ENCODE measurements at places on chromosomes 3 and 15. TPM values are rescaled to one million over a fixed set of nuclear protein-coding genes. Genes with fewer than 3 reads are reported as not detected.

DNA sequence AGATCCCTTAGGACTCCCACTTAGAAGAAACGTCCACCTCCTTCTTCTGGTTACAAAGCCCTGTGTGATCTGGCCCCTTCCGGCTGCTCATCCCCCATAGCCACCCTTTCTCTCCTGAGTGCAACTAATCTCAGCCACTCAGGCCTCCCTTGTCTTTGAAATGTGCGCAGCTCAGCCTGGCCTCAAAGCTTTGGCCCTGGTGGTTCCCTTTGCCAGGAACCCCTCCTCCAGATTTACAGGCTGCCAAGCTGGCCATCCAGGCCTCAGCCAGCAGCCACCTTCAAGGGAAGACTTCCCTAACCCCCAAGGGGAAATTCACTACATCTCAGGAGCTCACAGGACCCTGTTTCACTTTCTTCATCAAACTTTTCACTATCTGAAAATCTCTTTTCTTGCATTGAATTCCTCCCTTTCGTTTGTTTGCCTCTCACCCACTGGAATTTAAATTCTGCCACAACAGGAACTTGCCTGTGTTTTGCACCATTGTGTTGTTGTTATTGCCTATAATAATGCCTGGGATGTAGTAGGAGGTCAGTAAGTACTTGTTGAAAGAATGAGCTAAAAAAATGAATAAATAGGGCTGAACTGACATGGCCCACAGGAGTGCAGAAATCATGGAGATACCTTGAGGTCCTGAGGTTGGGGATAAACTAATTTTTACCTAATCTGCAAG, 109.5 kb upstream of the PFN2 start:
- DNase-seq: no peak
- no peak overlapping the region for H3K27ac ChIP-seq
- H3K36me3 ChIP-seq: no peaks in the 10 kb centered on the region
- H3K27me3 ChIP-seq: no peaks in the 10 kb centered on the region

GRCh38 chr3:195559723-195560409, 16.7 kb upstream of the PPP1R2 start:
- no peaks in the 10 kb centered on the region for H3K36me3 ChIP-seq
- H3K27ac ChIP-seq: peak overlapping the region; percentile 87
- no peaks in the 10 kb centered on the region for H3K27me3 ChIP-seq
- no peak overlapping the region for H3K4me3 ChIP-seq
- H3K4me1 ChIP-seq: peaks cover 23% of the 10 kb centered on the region

- H3K27ac ChIP-seq: peak overlapping the region; percentile 27
- H3K27me3 ChIP-seq: no peaks in the 10 kb centered on the region
- no peak for DNase-seq
- peaks cover 4% of the 10 kb centered on the region for H3K36me3 ChIP-seq
- H3K4me3 ChIP-seq: no peak overlapping the region
- H3K4me1 ChIP-seq: peaks cover 25% of the 10 kb centered on the region
Measured at GRCh38 chr3:188881954-188882641, 289.7 kb upstream of the TPRG1 start.

Gene NPRL2
- 26.2 TPM for total RNA-seq

DNA sequence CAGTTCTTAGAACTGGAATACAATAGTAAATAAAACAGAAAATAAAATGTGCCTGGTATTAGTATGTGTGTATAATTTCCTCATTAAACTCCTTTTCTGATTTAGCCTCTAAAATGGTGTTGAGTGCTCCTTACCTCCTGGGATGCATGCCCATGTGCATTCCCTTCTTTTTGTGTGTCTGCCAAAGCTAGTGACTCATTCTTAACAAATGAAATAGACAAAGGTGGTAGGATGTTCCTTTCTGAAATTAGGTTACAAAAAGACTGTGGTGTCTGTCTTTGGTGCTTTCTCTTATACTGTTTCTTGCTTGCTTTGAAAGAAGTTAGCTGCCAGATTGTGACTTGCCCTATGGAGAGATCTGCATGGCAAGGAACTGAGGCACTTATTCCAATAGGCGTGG, 623.7 kb downstream of the GRM7 start:
- no peak overlapping the region for H3K27ac ChIP-seq
- H3K4me3 ChIP-seq: no peak overlapping the region
- H3K4me1 ChIP-seq: no peaks in the 10 kb centered on the region
- no peaks in the 10 kb centered on the region for H3K36me3 ChIP-seq
- no peaks in the 10 kb centered on the region for H3K27me3 ChIP-seq

GRCh38 chr3:78517965-78518364, 1249.8 kb downstream of the ROBO1 start:
- no peaks in the 10 kb centered on the region for H3K36me3 ChIP-seq
- no peak overlapping the region for H3K4me3 ChIP-seq
- H3K27me3 ChIP-seq: no peaks in the 10 kb centered on the region
- H3K27ac ChIP-seq: no peak overlapping the region
- DNase-seq: no peak

DNA sequence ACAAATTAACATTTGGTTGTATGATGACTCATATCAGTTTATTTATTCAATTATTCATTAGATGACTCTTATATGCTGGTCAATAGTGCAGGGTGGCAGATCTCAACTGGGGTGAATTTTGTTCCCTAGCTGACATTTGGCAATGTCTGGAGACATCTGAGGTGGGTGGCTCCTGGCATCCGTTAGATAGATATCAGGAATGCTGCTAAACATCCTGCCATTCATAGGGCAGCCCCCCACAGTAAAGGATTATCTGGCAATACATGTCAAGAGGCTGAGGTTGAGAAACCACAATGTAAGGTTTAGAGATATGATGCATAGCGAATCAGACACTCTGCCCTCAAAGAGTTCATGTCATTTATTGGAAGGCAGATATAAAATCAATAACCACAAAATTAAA, 719.9 kb downstream of the CADM2 start:
- no peaks in the 10 kb centered on the region for H3K27me3 ChIP-seq
- peaks cover 5% of the 10 kb centered on the region for H3K4me1 ChIP-seq
- H3K27ac ChIP-seq: no peak overlapping the region
- no peak overlapping the region for H3K4me3 ChIP-seq
- H3K36me3 ChIP-seq: no peaks in the 10 kb centered on the region

DNA sequence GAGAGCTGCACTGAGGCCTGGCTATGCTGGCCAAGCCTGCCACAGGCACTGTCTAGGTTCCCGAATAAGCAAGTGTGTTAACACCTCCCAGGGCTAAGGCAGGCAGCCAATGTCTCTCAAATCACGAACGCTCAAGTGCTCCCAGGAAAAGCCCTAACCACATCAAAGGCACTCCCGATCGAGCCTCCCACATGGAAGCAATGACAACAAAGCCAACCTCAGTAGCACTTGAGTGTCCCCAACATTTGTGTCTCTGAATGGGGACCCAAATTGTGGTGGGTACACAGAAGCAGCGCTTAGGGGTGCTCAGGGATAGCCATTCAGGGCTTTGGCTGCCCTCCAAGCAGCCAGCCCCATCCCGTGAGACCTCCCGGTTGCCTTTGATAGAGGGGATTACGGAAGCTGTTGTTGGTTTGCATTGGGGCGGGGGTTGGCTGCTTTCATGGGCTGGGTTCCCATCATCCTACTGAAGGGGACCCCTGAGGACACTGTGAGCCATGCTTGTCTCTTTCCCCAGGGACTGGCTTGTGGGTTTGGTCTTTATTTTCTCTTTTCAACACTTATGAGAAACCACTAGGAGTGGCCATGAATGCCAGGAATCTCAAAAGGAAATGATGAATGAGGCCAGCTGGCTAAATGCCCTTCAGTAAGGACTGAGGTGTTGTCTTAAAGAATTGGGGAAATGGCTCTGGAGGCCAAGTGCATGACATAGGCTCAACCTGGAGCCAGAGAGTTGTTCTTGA, 234.1 kb upstream of the FEZF2 start:
- DNase-seq: no peak
- peaks cover 4% of the 10 kb centered on the region for H3K4me1 ChIP-seq
- H3K27ac ChIP-seq: no peak overlapping the region
- no peaks in the 10 kb centered on the region for H3K36me3 ChIP-seq
- H3K27me3 ChIP-seq: no peaks in the 10 kb centered on the region
- H3K4me3 ChIP-seq: no peak overlapping the region

DNA sequence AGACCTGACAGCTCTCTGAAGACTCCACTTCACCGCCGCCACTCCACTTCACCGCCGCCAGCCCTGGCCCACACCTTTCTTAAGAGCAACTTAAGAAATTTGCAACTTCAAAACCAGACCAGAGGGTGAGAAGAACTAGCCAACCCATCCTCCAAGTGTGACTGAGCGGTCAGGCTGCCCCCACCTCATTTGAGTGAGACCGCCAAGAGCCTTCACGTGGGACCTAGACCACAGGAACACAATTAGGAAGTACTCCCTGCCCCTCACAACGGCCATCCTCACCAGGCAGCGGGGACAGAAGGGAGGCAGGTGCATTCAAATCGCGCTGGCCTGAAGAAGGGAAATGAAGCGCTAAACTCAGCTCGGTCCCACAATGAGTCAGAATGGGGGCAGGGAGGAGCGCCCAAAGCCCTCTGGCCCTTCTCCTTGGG, 156.8 kb upstream of the BCL6 start:
- H3K27me3 ChIP-seq: no peaks in the 10 kb centered on the region
- no peaks in the 10 kb centered on the region for H3K36me3 ChIP-seq
- H3K4me3 ChIP-seq: no peak overlapping the region
- no peak for DNase-seq
- no peaks in the 10 kb centered on the region for H3K4me1 ChIP-seq
- H3K27ac ChIP-seq: no peak overlapping the region

DNA sequence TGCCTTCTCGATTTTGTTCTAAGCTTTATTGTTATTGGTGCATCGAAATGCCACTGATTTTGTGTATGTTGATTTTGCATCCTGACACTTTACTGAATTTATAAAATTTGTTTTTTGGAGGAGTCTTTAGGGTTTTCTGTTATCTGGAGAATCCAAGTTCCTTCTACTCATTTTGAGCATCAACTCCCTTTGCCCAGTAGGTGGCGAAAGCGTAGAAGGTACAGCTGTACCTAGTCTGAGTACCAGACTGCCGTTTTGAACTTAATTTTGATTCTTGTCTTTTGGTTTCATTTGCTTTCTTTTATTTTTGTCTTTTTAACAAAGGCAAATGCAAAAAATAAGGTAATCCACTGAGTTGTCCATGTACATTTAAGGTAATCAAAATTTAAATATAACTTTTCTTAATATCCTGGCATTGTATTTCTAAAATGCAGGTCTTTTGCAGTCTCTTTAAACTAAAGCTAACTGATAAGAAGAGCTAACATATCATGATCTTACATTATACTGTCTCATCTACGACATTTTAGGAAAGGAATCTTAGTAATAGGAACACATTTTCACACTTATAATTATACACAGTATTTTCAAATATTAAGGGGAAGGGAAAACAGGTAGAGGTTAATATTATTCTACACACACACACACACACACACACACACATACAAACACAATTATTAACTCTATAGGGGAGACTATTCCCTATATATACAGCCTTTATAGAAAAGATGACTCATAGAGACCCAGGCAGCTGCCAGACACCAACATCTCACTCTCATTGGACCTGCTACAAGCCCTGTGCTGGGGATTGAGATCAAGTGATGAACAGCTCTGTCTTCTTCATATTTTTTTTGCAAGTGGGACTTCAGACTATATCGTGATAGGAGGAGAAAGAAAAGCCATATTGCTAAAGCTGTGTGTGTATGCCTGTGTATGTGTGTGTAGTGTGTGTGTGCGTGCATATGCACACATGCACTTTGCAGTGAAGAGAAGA, 71.8 kb downstream of the SYNPR start:
- no peak overlapping the region for H3K4me3 ChIP-seq
- peaks cover 11% of the 10 kb centered on the region for H3K27me3 ChIP-seq
- no peak for DNase-seq
- no peaks in the 10 kb centered on the region for H3K4me1 ChIP-seq
- H3K27ac ChIP-seq: no peak overlapping the region
- H3K36me3 ChIP-seq: no peaks in the 10 kb centered on the region

Gene CCR3
- total RNA-seq: not detected

GRCh38 chr3:197378985-197379718, 80.7 kb upstream of the DLG1 start:
- H3K4me3 ChIP-seq: no peak overlapping the region
- H3K4me1 ChIP-seq: peaks cover 9% of the 10 kb centered on the region
- no peak overlapping the region for H3K27ac ChIP-seq
- no peak for DNase-seq

Gene MCTP2
- total RNA-seq: 0.24 TPM

Gene IL1RAP
- total RNA-seq: 2.7 TPM

DNA sequence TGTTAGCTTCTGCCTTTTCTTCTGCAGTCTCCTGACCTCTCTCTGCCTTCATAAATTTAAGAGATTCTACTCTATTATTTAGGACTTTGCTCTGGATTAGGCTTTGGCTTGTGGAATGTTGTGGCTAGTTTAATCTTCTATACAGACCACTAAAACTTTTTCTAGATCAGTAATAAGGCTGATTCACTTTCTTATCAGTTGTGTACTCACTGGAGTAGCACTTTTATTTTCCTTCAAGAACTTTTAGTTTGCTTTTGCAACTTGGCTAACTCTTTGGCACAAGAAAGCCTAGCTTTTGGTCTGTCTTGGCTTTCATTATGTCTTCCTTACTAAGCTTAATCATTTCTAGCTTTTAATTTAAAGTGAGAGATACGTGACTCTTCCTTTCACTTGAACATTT, 265.5 kb upstream of the TBC1D5 start:
- no peak overlapping the region for H3K4me3 ChIP-seq
- H3K36me3 ChIP-seq: no peaks in the 10 kb centered on the region
- no peak for DNase-seq

GRCh38 chr3:30502742-30503073, 103.7 kb upstream of the TGFBR2 start:
- H3K27me3 ChIP-seq: no peaks in the 10 kb centered on the region
- H3K4me3 ChIP-seq: no peak overlapping the region
- H3K4me1 ChIP-seq: no peaks in the 10 kb centered on the region

Gene ALDH1A2
- total RNA-seq: 6.2 TPM

Gene LRRC3B
- total RNA-seq: 4.4 TPM

Gene SH3GL3
- total RNA-seq: not detected

DNA sequence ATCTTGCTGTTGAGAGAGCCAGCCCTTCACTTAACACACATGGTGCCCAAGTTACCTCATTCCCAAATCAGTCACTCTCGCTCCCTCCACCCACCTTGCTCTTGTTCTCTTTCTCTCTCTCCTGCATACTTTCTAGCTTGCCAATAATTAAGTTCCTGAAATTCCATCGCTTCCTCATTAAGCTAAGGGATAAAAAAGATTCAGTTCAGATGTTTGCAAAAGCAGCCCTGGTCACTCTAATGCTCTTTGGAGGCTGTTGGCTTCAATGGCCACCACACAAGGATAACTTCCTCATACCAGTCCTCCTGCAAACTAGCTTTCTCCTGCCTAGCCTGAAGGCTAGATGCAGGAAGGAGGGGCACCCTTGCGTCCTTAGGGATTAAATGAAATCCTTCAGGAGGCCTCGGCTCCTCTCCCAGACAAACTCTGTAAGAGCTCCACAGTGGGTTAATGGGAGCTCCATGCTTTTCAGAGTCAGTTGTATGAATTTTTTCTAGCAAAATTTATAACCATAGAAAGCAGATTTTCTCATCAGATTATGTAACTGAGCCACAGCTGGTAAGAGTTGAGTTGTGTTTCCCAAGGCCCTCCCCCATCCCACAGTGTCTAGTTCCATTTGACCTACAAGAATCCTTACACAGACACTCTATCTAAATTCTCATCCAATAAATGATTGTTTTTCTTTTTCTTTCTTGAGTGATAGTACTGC, 176.6 kb upstream of the TRIM42 start:
- no peaks in the 10 kb centered on the region for H3K36me3 ChIP-seq
- H3K4me1 ChIP-seq: no peaks in the 10 kb centered on the region
